ENCODE measurements at places on chromosomes 4 and X.

- DNase-seq, result no peak
Observed at GRCh38 chr4:8345053-8345945, 75.7 kb downstream of the HTRA3 start.

DNA sequence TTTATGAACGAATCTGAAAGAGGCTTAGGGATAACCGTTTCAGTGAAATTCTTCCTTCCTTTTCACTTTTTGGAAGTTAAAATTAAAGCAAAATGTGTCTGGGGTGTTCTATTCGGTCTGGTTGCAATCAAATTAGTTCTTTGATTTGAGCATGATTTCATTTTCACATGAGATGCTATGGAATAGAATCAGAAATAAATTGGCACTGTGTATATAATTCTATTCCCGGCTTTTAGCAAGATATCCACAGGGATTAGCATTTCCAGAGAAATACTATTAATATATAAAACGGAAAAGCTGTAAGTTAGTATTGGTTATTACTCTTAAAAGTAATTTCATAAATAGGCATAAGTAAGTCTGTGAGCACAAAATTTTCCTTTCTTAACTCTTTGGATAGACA is 1676.8 kb upstream of the PCDH7 start:
- no peak for DNase-seq

- no peak for DNase-seq
Observed at GRCh38 chrX:95536111-95536510, 1148.5 kb upstream of the DIAPH2 start.

DNA sequence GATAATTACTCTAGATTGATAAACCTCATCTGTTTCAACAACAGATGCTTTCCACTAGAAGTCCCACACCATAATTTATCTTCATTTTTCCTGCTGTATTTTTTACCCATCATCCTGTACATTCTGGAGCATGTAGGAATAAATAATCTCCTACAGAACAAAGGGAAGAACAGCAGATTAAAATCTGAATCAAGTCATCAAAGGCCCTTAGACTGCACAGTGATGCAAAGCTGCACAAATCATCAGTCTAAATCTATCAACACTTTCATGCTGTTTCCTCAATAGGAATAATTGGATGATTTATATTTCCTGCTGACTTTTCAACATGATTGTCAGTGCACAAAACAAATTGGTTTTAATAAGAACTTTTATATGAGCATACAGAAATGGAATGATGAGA is 1143.9 kb downstream of the STIM2 start:
- DNase-seq, result no peak

- no peak for DNase-seq
Observed at GRCh38 chrX:70132877-70133302, 357 bp upstream of the IGBP1 start.

DNA sequence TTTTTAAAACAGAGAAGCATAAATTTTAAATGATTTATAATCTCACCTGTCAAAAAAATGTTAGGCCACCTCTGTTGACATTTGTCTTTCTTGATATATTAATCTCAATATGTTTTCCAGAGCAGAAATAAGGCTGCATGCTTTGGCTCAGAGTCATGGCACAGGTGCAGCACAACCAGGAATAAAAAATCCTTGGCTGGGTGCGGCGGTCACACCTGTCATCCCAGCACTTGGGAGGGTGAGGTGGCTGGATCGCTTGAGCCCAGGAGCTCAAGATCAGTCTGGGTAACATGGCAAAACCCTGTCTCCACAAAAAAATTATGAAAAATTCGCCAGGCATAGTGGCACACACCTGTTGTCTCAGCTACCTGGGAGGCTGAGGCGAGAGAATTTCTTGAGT is 18.1 kb downstream of the CPLX1 start:
- DNase-seq, result no peak
